ENCODE measurements at places on chromosomes 5 and 9. TPM values are rescaled to one million over a fixed set of nuclear protein-coding genes. Genes with fewer than 3 reads are reported as not detected.

DNA sequence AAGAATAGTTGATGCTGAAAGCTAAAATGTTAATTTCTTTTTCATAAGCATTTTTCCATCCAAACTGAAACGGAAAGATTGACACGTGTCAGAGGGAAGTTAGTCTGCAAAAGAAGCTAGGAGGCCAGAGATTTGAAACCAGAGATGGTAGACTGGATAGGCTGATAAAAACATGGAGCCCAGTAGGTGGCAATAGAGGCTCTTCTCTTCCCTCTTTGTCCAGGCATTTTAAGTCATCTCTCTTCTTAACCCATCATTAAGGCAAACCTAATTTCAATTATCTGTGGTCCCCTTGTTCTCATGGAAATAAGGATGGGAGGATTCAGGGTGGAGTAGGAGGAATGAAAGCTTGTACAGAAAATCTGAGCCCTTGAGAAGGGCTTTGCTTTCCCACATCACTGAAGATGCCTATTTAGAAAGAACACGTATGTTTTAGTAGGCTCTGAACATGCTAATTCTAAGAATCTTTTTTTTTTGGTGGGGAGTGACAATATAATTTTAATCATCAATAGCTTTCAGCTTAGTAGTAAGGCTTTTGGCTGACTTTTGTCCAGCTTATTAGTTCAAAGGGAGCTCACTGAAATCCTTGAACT lies 66.6 kb downstream of the ZNF474 start:
- peak; percentile 90 for DNase-seq

DNA sequence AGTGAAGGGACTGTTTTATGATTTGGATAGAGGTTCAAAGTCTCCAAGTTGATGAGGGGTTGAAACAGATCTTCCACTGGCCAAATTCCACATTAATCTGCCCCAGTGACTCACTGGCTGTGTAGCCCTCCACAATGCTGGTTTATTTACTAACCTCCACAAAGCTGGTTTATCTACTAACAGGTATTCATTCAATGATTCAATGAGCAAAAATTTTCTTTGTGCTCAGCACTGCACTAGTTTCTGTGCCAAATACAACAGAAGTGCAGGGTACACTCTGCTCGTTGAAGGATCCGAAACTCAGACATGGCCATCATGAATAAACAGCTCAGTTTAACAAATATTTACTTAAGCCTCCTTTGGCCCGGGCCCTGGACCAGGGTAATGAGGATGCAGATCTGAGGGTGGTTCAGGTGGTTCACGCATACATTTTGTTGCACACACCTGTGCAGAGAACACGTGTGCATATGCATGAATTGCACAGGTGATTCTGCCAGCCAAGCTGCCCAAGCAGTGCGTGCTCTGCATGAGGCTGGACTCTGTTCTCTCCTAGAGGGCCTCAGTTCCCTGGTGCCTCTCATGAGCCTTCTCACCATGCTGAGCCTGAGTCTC lies 71.0 kb downstream of the SH3PXD2B start:
- no peak for DNase-seq

- DNase-seq, result peak; percentile 64
These were observed 579 bp upstream of the ASTN2 start for GRCh38 chr9:117415358-117415914.

GRCh38 chr5:14142202-14142826 lies 828 bp upstream of the TRIO start:
- no peak for DNase-seq

GRCh38 chr5:41935544-41935943 lies 10.5 kb downstream of the FBXO4 start:
- no peak for DNase-seq

DNA sequence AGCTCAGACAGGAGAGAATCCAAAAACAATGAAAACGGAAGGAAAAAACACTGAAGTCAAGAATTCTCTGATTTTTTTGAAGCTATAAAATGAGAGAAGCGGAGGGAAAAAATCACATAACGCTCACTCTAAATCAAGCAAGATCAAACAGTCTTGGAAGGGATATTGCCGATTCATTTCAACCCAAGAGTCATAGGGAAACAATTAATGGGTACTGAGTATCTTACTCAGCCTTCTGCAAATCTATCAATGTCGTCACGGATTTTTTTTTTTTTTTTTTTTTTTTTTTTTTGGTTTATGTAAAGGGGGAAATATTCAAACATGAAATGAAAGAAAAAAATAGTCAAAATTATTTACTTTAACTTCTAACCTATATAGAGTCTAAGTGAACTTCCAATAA lies 9.5 kb downstream of the MEF2C start:
- no peak for DNase-seq

GRCh38 chr5:57932761-57933160 lies 450.1 kb upstream of the ACTBL2 start:
- DNase-seq, result no peak

CRHBP gene
- total RNA-seq, result 1.0 TPM

- DNase-seq, result no peak
These were observed 19.0 kb downstream of the SEC61B start for GRCh38 chr9:99241106-99241505.

GRCh38 chr9:7056254-7056653 lies 298.5 kb downstream of the KDM4C start:
- DNase-seq, result no peak

DNA sequence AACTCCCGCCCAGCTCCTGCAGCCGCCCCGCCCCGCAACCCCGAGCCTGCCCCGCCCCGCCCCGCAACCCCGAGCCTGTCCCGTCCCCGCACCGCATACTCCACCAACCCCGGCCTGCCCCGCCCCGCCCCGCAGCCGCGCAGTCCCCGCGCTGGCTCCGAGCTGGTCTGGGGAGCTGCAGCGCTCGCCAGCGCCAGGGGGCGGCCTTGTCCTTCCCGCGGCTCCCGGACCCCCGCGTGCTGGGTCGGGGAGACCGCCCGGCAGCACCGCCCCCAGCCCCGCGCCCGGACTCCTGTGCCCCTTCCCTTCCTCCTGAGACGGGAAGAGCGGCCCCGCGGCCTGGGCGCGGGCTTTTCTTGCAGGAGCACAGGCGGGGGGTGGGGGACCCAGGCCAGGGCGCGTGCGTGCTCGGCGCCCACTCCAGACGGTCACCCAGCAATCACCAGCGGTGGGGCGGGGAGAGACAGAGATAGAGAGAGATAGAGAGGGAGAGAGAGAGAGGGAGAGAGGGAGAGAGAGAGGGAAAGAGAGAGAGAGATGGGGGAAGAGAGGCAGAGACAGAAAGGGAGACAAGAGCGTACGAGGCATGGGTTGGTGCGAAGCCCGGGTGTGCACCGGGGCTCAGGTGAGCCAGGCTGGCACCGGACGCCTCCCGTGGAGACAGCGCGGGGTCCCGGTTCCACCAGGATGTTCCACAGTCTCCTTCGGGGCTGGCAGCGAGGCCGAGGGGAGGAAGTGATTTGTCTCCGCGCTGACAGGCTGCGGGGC lies 14.7 kb upstream of the TMEM250 start:
- DNase-seq, result no peak

- no peak for DNase-seq
These were observed 754.0 kb upstream of the ADAMTS16 start for GRCh38 chr5:4386152-4386551.

KIF20A gene
- 13.5 TPM for total RNA-seq

DNA sequence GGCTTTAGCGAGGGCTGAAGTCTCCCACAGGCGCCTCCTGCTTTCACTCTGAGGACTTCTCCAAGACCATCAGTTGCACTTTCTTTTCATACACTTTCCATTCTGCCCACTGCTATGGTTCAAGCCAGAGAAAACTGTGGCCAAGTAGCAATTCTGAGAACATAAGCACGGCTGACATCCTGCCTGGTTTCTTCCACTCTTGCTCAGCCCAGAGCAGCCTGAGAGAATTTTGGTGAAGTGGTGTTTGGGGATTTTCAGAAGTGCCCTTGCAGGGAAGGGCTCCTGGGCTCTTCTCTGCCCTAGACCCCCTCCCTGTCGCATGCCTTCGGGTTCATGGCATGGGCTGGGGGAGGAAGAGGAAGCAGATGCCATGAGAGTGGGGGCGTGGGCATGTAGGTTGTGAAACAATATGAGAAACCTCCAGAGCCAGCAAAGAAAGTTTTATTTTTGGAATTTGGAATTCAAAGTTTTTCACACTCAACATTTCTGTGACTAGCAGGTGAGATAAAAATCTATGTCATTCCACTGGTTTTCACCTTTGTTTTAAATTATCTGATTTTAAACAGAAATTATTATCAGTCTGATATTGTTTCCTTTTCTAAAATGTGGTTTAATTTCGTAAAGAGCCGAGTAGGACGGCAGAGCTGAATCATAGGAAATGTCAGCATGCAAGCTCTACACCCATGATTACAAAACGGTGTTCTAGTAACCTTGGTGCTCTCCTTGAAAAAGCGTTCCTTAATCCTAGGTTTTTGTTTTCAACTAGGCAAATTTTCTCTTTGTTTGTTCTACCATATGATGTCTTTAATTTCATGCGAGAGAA lies 27.8 kb upstream of the TNFSF8 start:
- no peak for DNase-seq

GRCh38 chr9:113898596-113898995 lies 22.5 kb downstream of the ZNF618 start:
- DNase-seq, result no peak

SUSD3 gene
- 6.3 TPM for total RNA-seq

DNA sequence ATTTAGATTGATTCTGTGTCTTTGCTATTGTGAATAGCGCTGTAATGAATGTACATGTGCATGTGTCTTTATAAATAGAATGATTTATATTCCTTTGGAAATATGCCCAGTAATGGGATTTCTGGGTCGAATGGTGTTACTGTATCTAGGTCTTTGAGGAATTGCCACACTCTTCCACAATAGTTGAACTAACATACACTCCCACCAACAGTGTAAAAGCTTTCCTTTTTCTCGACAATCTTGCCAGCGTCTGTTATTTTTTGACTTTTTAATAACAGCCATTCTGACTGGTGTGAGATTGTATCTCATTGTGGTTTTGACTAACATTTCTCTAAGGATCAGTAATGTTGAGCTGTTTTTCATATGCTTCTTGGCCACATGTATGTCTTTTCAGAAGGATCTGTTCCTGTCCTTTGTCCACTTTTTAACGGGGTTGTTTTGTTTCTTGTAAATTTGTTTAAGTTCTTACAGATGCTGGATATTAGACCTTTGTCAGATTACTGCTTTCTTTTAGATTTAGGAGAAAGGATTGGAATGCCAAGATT lies 125.0 kb upstream of the NR5A1 start:
- DNase-seq, result no peak
